ENCODE measurements at places on chromosomes 5 and 9. TPM values are rescaled to one million over a fixed set of nuclear protein-coding genes. Genes with fewer than 3 reads are reported as not detected.
A peak's percentile ranks its signal among the peaks of the same experiment; 100 is the strongest.

- peaks cover 26% of the 10 kb centered on the region for H3K4me1 ChIP-seq
- H3K27me3 ChIP-seq, result no peaks in the 10 kb centered on the region
- no peak overlapping the region for H3K27ac ChIP-seq
- peak; percentile 33 for DNase-seq
These were observed 6.3 kb downstream of the TESK1 start for GRCh38 chr9:35611230-35611797.

The ABLIM3 gene
- not detected for total RNA-seq

- no peak overlapping the region for H3K27ac ChIP-seq
- H3K27me3 ChIP-seq, result peaks cover under 1% of the 10 kb centered on the region
- peaks cover 26% of the 10 kb centered on the region for H3K4me1 ChIP-seq
- no peak for DNase-seq
These were observed 8.3 kb upstream of the NKD2 start for GRCh38 chr5:1000329-1000728.

DNA sequence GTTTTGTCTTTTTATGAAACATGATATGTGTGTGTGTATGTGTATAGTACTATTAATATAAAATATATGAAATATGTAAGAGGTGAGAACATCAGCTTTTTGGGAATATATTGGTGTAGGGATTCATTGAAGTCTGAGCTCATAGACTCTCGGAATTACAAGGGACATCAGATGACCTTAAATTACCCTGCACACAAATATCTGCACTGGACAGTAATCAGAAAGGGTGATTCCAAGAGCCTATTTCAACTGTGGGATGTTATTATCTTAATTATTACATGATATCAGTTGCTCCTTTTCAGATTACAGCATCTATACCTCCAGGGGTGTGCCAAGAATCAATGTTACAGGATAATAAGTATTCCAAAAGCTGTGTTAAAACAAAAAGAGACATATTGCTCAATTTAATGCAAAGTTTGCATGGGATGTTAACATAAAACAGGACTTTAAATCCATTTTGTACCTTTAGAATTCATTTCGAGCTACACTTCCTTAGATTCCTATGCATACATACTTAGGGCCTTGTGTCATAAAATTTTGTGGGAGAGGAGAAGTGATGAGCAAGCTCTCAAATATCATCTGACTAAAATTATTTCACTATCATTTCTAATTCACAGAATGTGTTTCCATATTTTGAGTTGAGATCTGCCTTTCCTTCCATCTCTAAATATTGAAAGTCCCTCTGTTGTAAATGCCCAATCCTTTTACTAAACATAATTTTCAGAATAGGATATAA lies 365.2 kb downstream of the BRINP1 start:
- H3K4me3 ChIP-seq, result no peak overlapping the region
- no peaks in the 10 kb centered on the region for H3K4me1 ChIP-seq
- H3K27ac ChIP-seq, result no peak overlapping the region
- DNase-seq, result no peak
- H3K36me3 ChIP-seq, result no peaks in the 10 kb centered on the region

The WDR31 gene
- total RNA-seq, result 0.22 TPM

GRCh38 chr5:109041317-109041716 lies 293.6 kb downstream of the FER start:
- no peaks in the 10 kb centered on the region for H3K4me1 ChIP-seq
- H3K36me3 ChIP-seq, result no peaks in the 10 kb centered on the region
- no peak overlapping the region for H3K27ac ChIP-seq
- no peak overlapping the region for H3K4me3 ChIP-seq

DNA sequence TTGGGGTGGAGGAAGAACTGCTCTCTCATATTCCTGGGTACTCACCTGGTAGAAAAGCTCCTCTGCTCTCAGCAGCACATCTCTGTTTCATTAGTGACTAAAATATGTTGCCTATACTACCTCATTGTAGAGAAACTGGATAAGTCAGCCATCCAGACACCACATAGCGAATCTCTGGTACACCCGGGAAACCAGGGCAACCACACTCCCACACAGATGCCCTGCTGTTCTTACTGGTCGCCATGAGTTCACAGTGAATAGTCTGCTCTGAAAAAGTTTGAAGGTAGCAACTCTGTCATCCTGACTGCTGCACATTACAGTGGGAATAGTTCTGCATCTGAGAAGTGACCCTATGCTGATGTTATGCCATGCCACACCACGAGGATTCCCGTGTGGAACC lies 135.0 kb downstream of the ENTREP1 start:
- DNase-seq, result no peak

DNA sequence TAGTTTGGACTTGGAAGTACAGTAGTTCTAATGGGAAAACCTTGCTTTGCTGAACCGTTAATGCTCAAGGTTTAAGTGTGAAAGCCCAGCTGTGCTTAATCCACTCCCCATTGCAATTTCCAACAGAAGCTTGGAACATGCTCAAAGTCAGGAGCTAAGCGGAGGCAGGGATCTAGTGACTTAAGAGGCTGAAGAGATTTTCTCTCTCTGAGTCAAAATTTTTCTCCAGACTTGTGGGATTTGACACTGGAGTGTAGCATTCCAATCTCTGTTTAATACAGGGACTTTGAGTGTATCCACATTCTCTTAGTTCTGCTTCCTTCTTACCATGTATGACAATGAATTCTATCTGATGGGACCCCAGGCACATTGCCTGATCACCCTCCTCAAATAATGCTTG lies 471.8 kb downstream of the KIF4B start:
- no peak overlapping the region for H3K27ac ChIP-seq
- no peaks in the 10 kb centered on the region for H3K27me3 ChIP-seq
- H3K4me3 ChIP-seq, result no peak overlapping the region
- H3K36me3 ChIP-seq, result no peaks in the 10 kb centered on the region
- H3K4me1 ChIP-seq, result no peaks in the 10 kb centered on the region

GRCh38 chr5:143165049-143165880 lies 238.2 kb downstream of the NR3C1 start:
- H3K4me1 ChIP-seq, result no peaks in the 10 kb centered on the region
- no peaks in the 10 kb centered on the region for H3K36me3 ChIP-seq
- no peak overlapping the region for H3K4me3 ChIP-seq
- no peak for DNase-seq

The NEURL1B gene
- 0.08 TPM for total RNA-seq

DNA sequence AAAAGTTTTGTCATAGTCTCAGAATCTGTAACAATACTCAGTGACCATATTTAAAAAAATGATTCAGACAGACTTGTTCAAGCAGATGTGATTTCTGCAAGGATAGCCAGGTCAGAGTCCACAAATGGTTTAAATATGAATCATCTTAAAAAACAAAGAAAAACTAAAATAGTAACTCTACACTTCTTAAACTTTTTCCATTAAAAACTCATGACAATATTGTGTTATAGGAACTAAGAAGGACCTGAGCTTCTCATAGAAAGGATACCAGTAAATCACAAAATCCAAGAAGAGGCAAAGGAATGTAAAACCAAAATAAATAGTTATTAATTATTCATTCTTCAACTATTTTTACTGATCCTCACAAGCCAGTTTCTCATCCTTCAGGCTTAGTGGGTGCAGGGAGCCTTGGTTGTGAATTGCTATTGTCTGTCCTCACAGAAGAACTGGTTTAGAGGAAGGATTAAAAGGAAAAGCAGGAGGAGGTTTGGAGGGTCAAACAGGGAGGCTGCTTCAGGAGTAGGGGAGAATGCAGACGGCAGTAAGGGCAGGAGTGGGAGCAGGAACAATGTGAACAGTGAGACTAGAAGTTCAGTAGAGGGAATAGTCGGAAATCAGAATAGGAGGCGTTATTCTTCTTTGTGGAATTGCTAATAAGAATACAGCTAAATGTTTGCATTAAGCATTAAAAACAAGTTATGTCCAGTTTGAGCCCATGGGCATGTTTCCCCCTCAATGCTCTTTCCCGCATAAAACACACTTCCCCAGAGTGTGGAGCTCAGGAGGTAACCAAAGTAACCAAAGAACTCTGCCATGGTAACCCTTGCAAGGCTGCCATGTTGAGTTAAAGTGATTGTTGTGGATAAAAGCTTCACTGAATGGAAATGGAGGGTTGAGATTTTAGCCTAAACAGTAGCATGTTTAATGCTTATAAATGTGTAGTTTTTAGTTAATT lies 110.7 kb downstream of the CCDC192 start:
- no peaks in the 10 kb centered on the region for H3K36me3 ChIP-seq
- H3K27ac ChIP-seq, result no peak overlapping the region
- no peak overlapping the region for H3K4me3 ChIP-seq
- DNase-seq, result no peak
- H3K27me3 ChIP-seq, result no peaks in the 10 kb centered on the region

The RNF130 gene
- 18.2 TPM for total RNA-seq

DNA sequence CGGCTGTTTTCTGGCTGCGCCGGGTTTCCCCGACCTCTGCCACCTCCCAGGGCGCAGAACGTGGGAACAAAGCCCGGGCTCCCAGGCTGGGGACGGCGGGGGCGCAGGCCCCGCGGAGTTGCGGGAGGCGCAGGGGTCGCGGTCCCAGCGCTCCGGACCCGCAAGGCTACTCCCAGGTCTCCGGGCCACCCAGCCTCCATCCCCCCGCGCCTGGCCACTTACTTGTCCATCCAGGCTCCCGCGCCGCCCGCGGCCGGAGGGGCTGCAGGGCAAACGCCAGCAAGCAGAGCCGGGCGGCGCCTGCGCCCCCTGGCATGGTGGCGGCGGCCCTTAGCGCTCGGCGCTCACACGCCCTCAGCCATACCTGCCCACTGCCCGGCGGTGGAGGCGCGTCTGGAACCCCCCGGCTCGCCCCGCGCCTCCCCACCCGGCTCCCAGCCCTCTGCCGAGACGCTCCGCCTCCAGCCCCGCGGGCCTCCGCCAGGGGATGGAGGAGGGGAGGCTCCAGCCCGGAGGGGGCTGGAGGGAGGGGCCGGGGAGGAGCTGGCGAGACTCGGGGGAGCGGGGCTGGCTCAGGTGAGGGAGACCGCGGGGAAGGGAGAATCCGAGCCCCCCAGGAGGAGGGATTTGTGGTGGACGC lies at the start of gene ADAM19:
Gene ADAM19 (minus strand): TSS at position 395 of the 640 bp plus-strand sequence. CDS start 79 bp downstream, at position 316.
- H3K27ac ChIP-seq, result peak within 1 kb of the TSS; percentile 37
- H3K27me3 ChIP-seq, result no peaks in the 10 kb centered on the region
- peaks cover 5% of the 10 kb centered on the region for H3K36me3 ChIP-seq
- H3K4me1 ChIP-seq, result peaks cover 47% of the 10 kb centered on the region
- DNase-seq, result peak; percentile 29

DNA sequence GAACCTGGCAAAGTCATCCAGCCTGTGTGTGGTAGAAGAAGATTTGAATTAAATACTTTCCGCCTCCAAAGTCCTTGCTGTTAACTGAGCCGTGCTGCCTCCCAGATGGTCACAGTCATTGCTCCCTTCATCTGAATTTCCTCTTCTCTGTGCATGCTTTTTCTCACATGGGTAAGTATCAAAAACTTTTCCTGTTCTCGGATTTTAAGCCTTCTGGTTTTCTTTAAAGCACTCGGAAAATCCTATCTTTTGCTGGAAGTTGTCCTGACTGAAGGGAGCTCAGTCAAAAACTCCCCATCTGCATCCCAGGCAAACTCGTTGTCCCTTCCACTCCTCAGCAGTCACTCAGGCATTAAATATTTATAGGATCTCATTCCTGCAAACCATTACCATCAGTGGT lies 290.0 kb upstream of the PIK3R1 start:
- H3K4me3 ChIP-seq, result no peak overlapping the region
- DNase-seq, result no peak
- H3K36me3 ChIP-seq, result no peaks in the 10 kb centered on the region
- H3K4me1 ChIP-seq, result no peaks in the 10 kb centered on the region
- no peak overlapping the region for H3K27ac ChIP-seq
- no peaks in the 10 kb centered on the region for H3K27me3 ChIP-seq

DNA sequence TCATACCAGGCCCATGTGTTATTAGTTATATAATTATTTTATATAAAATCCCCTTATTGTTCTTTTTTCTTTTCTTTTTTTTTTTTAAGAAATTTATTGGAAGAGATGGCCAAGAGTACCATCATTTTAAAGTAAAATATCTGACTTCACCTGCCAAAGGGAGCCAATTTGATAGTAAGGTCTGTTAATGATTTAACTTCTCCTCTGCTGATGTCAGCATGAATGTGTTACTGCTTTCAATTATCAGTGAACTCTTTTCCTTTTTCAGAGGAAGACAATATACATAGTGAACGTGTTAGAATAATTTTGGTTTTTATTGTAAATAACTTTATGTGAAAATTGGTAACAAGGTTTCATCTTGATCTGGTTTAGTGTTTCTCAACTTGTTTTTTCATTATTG lies 409.6 kb downstream of the SH3GL2 start:
- no peak overlapping the region for H3K27ac ChIP-seq
- no peak for DNase-seq
- no peak overlapping the region for H3K4me3 ChIP-seq
- no peaks in the 10 kb centered on the region for H3K36me3 ChIP-seq
- H3K4me1 ChIP-seq, result no peaks in the 10 kb centered on the region

The SLC36A2 gene
- not detected for total RNA-seq

The FAM221B gene
- not detected for total RNA-seq

DNA sequence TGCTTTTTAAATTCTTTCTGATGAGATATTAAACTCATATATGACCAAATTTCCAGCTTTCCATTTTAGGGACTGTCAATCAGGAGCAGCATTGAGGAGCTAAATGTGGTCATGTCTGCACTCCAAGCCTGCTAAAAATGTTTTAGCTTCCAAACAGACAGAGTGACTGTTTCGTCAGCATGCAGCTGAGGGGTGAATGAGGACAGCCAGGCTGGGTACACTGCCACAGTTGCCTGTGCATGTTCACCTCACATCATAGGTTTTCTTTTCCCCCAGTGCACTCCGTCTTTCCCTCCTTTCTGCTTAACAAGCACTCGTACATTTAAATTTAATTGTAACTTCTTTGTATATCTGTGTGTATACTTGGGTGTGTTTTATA lies 138.1 kb downstream of the ARRDC3 start:
- no peaks in the 10 kb centered on the region for H3K4me1 ChIP-seq
- H3K36me3 ChIP-seq, result no peaks in the 10 kb centered on the region
- no peaks in the 10 kb centered on the region for H3K27me3 ChIP-seq
- no peak overlapping the region for H3K27ac ChIP-seq

The PLPPR1 gene
- not detected for total RNA-seq

DNA sequence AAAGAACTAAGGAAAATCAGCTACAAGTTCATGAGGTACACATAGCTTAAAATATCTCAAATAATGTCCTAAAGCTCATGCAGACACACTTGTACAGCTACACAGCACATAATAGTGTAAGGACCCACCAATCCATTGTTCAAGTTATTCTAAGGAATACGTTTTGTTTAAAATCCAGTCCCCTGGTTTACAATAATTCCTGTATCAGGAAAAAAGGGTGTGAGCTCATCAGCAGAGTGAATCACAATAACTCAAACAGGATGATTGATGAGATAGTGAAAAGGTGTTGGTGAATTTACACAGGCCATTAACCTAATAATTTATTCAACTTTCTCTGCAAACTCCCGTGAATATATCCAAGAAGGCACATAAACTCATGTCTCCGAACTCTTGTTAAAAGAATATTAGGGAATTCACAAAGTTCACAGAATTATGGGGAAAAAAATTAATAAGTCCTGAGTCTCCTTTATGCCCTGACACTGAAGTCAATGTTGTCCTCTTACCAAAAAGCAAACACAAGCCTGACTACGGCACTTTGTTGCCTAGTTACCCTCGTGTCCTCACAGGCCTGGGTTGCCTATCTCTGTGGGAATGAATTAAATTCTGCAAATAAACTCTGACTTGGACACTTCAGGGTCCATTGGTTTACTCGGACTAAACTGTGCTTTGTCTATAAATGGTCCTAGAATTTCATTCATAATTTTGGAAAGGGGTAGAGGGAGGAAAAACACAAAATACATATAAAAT lies 142.8 kb upstream of the PDE4D start:
- H3K27ac ChIP-seq, result no peak overlapping the region
- H3K27me3 ChIP-seq, result no peaks in the 10 kb centered on the region
- no peak overlapping the region for H3K4me3 ChIP-seq
- H3K4me1 ChIP-seq, result no peaks in the 10 kb centered on the region
- no peaks in the 10 kb centered on the region for H3K36me3 ChIP-seq

The GFRA3 gene
- not detected for total RNA-seq

The NOXA1 gene
- total RNA-seq, result 6.7 TPM
